ENCODE measurements at places on chromosomes 5 and 9.

DNA sequence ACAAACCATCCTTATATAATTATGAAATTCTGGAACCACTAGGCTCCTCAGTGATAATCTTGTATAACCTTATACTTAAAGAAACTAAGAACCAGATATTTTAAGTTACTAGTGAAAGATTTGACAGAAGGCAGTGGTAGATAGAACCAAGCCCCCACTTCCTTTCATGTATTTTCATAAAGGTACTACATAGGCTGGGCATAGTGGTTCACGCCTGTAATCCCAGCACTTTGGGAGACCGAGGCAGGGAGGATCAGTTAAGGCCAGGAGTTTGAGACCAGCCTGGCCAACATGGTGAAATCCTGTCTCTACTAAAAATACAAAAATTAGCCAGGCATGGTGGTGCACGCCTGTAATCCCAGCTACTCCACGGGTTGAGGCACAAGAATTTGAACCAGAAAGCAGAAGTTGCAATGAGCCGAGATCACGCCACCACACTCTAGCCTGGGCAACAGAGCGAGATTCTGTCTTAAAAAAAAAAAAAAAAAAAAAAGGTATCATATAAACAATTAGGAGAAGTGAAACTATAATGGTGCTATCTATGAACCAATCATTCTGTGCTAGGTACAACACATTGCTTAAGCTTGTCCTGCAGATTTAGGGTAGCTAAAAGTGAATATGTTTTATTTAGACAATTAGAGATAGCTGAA lies 27.9 kb upstream of the DTWD2 start:
- DNase-seq: no peak

DNA sequence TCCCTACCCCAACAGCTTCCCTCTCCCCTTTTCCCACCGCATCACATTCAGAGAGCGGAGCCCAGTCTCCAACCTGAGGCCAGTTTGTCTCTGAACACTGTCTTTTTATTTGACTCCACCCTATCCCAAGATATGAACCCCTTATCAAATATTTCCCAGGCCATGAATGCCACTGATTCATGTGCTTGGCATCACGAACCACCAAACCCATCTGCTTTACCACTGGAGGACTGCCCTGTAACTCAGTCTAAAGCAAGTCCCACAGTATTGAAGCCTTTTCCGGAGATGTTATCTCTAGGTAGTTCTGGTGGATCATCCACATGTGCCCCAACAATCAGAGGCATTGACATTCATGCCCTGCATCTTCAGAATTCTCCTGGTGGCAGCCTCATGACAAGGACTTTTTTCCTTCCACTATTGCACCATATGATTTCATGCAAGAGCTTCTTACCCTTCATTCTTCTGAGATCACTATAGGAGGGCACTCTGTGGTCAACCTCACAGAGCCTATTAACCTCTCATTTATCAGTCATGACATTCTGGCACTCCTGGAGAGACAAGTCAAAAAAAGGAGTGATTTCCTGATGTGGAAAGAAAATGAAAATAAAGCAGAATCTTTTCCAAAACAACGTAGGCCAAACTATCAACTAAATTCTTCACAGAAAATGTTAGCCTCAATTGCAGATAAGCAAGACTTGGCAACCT lies 12.3 kb upstream of the SPATA31D4 start:
- DNase-seq: no peak

- no peak for DNase-seq
Observed at GRCh38 chr9:68895741-68896478, 118.0 kb downstream of the PRKACG start.

- DNase-seq: no peak
Observed at GRCh38 chr5:116381201-116381600, 193.4 kb downstream of the SEMA6A start.

- DNase-seq: no peak
Observed at GRCh38 chr5:150224483-150225027, 34.7 kb downstream of the SLC6A7 start.

- no peak for DNase-seq
Observed at GRCh38 chr9:133269537-133270362, 5.3 kb downstream of the ABO start.
